ENCODE measurements at places on chromosomes 1 and 21.
A peak's percentile ranks its signal among the peaks of the same experiment; 100 is the strongest.

DNA sequence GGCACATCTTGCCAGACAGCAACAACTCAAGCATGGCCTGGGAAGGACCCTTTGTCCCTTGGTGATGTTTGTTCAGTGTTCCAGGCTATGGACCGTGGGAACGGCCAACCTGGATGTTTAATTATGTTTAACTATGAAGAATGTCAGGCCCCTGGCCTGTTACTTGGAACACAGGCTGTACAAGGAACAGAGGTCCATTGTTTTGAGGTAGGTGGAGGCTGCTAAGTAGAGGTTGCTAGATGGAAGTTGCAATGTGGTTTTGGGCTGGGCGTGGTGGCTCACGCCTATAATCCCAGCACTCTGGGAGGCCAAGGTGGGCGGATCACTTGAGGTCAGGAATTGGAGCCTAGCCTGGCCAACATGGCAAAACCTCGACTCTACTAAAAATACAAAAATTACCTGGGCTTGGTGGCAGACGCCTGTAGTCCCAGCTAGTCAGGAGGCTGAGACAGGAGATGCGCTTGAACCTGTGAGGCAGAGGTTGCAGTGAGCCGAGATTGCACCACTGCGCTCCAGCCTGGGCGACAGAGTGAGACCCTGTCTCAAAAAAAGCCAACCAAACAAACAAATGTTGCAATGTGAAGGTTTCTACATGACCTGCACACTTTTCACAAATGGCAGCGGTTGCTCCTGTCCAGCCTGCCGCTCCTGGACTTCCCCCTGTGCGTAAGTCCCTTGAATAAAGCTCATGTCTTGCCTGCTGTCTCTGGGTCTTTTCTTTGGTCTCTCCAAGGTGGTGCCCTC lies 2.5 kb upstream of the LEFTY1 start:
- no peak for DNase-seq

- no peak for DNase-seq
These were observed 183.5 kb upstream of the ADGRL4 start for GRCh38 chr1:79190074-79190473.

DNA sequence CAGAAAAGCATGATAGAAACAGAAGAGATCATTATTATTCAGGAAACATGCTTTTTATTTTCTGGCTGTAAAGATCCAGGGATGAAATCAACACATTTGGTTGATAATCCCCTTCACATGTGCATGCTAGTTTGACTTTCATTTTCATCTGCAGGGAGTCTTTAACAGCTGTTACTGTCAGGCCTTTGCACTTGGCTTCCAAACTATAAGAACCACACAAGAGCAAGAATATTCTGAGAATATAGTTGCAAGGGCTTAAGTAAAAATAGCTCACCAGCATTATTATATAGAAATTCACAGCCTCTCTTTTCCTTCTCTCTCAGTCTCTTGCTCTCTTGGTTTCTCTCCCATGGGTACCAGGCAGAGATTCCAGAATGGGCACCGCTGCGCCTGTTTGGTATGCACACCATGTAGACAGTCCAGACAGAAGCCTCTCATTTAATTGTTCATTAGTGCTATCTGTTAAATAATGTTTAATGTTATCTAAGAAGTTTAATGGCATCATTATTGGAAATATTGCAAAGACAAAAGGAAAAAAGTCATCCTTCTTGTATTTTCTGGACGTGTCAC lies 622.3 kb upstream of the PLXNA2 start:
- DNase-seq, result no peak

DNA sequence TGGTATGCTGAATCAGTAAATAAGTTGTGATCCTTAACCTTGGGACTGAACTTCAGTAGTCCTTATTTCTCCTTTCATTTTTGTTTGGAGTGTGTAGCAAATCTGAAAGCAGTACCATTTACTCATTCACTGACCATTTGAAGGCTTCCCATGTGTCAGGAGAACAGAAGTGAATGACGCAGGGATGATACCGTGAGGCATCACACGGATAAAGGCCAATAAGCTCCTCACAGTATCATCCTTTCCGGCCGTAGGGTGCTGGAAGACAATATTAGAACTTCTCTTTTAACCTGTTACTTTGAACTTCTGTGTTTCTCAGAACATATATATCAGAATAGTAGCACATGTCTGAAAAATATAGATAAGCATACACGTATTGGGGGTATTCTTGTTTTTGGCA lies 21.3 kb downstream of the BACH1 start:
- no peak for DNase-seq

GRCh38 chr1:179591592-179592580 lies at the start of gene TDRD5:
TSS of gene TDRD5 (plus strand) at chr1:179591832. CDS start at chr1:179592616, 784 bp downstream.
- DNase-seq, result peak; percentile 36

DNA sequence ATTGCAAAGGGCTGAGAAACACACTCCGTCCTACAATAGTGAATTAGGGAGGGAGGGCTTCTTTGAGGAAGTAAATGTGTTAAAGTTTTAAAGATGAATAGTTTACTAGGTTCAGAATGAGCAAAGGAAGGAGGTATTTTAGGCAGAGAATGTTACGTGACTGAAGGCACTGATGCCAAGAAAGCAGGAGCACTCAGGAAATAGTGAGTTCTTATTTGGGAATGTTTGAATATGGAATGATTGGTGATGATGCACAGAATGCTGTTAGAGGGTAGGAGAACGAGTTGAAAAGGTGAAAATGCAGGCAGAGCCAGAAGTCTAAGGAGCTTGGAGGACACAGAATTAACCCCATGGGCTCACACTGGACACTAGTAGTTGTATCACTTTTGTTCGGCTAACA lies 108.0 kb downstream of the NRIP1 start:
- DNase-seq, result no peak

- no peak for DNase-seq
These were observed 1111.7 kb upstream of the B3GALT2 start for GRCh38 chr1:194298007-194298598.

DNA sequence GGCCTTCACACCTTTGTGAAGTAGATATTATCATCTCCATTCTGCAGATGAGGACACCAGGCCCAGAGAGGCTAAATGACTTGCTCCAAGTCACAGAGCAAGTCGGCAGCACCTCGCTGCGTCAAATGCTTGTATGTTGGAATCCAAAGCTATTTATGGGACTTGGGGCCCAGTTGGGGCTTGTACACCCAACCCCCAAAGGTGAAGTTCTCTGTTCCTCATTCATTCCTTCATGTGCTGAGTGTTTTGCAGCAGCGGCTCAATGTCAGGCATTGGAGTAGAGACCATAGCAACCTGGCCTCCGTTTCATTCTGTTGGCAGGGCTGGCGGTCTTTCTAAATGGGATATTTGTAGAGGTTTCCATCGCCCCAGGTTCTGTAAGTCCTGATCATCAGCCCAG lies 113.4 kb upstream of the SLC25A33 start:
- DNase-seq, result no peak

GRCh38 chr1:153348511-153349362 lies at the start of gene PGLYRP4:
TSS of gene PGLYRP4 (minus strand) at chr1:153348841. CDS start at chr1:153347932, 909 bp downstream.
- DNase-seq, result no peak

DNA sequence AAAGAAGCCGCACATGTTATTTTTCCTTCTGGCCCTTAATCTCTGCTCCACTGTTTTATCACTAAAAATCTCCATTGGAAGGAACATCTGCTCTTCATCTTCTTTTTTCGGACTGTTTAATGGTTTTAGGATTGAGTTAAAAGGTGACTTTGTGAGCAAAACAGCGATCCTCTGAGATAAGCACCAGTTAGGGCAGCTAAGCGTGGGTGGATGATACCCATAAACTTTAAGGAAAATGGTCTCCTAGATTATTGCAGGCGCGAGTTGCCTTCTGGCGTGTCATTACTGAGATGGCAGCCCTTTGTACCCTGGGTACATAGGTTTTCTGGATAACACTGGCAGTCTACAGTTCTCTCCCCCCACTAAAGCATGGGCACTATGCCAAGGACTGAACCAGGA lies 44.0 kb upstream of the HMGB4 start:
- DNase-seq, result no peak

GRCh38 chr1:175733722-175734121 lies 9.7 kb downstream of the TNR start:
- DNase-seq, result no peak

GRCh38 chr1:6888870-6889269 lies 103.6 kb downstream of the CAMTA1 start:
- DNase-seq, result no peak

DNA sequence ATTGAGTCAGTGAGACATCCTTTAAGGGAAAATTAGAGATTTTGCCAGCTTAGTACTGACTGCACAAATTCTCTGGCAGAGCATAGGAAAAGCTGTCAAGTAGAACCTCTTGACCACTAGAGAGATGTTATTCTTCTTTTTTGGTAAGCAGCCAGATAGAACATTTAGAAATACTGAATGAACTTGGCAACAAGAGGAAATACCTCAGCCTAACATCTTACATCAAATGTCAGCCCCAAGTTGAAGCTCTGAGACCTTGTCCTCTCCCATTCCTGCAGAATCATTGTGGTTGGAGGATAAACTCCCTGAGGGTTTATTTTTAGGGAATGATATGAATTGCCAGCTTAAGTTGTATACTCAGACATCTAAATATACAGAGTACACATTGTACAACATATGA lies 53.5 kb downstream of the MIGA1 start:
- peak; percentile 82 for DNase-seq

DNA sequence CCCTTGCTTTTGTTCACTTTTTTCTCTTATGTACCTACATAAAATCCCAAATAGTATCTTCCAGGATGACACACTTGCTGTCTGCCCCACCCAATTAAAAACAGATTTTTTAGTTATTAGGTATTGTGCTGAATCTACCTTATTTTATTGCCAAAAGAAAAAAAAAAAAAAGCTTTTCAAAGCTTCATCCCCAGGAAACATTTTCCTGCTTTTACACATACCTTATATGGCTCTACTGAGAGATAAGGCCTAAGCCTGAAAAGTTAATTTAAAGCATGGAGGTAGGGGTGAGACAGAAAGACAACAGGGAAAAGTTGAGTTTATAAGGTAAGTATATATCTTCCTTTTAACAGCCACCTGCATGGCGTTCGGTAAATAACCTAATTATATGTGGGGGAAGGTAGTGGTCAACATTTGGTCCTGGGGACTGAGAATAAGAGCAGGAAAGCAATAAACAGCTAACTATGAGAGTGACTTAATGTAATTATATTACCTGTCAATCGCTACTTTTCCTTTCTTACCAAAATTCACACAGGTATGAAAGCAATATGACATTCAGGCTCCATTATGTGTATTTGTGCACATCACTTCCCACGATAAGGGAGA lies 54.6 kb upstream of the BOLA1 start:
- DNase-seq, result no peak

GRCh38 chr1:196466654-196467053 lies 141.6 kb downstream of the KCNT2 start:
- peak; percentile 43 for DNase-seq

GRCh38 chr1:92461364-92462097 lies 25.2 kb downstream of the GFI1 start:
- no peak for DNase-seq

- DNase-seq, result peak; percentile 88
These were observed 19.5 kb downstream of the MAP7D1 start for GRCh38 chr1:36175137-36176095.

- no peak for DNase-seq
These were observed 26.7 kb upstream of the CYP4X1 start for GRCh38 chr1:46996659-46997281.

DNA sequence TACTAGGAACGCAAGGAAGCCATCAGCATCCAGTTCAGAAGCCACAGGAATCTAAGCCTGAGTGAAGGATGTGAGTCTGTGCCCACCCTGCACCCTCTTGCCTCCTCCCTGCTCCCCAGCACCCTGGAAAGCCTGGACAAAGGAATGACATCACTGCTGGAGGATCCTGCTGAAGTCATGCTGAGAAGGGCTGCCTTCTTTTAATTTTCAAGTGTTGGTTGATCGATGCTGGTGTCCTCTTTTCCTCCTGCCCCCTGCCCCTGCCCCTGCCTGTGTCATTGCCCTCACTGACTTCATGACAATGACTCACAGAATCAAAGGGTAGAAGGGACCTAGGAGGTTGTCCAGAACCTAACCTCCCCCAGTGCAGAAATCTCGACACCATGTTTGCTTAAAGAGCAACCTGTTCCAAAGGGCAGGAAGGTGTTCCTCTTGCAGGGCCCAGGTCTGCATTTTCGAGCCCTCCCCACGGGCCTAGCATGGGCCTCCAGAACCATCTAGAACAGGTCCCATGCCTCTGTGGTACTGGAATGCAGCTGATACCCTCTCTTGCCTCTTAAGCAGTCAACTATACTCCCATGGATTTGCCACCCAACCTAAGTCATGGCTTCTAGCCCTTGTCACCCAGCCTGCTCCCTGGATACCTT lies 9.6 kb downstream of the DHRS3 start:
- no peak for DNase-seq

- no peak for DNase-seq
These were observed 9.8 kb downstream of the PDZK1IP1 start for GRCh38 chr1:47179988-47180563.

- DNase-seq, result no peak
These were observed 138.9 kb downstream of the LHX8 start for GRCh38 chr1:75273110-75273509.
